ENCODE measurements at places on chromosomes 7 and 10.

DNA sequence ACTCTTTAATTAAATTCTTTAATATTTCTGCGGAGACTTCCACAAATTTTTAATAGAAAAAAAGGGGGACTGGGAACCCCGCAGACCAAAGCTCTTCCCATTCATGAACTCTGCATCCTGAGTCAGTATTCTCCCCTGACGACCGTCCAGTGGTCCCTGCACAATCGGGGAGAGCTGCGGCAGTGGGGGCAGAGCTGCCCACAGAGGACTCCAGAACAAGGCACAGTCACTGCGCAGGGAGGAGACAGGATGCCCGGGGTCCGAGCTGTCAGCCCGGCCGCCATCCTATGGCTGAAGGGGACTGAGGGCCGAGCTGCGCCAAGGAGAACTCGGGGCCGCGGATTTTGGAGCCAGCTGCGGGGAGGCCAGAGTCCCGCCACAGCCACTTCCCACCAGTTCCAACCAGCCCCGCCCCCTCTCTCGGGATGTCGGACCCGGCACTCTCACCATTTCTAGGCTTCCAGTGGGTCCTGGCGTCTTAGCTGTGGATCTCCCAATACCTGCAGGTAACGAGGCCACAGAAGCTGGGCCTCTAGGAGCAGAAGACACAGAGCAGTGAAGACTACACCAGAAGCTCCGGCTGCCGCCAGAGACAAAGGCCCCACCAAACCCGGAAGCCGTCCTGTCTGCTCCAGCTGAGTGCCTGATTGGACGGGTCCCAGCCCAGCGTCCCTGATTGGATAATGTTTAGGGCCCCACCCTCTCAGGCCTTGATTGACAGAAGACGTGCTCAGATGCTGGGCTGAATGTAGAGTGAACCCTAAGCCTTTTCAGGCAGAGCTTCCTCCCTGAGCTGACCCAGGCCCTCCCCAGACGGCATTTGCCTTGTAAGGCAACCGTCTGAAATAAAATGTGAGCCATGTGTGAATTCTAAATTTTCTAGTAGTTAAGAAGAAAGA, at the start of gene ERV3-1:
Gene ERV3-1, minus strand, starts transcription at position 594 of the 899 bp plus-strand sequence. CDS start 13,661 bp downstream, outside the sequence.
- H3K4me1 ChIP-seq, result peaks cover 19% of the 10 kb centered on the region
- no peaks in the 10 kb centered on the region for H3K27me3 ChIP-seq

DNA sequence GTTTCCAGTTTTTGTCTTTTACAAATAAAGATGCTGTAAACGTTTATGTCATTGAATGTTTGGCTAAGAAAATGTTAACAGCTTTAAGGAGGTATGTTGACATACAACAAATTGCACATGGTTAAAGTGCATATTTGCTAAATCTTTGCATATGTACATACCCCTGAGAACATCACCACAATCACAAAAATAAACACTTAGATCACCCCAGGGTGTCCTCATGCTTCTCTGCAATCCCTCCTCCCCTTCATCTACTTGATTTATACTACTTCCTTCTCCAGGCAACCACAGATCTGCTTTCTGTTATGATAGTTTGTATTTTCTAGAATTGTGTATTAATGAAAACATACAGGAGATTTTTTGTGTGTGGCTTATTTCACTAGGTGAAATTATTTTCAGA, 209.5 kb downstream of the GLRX3 start:
- no peaks in the 10 kb centered on the region for H3K36me3 ChIP-seq
- H3K27me3 ChIP-seq, result peaks cover 37% of the 10 kb centered on the region

GRCh38 chr7:27157702-27158431, 1.4 kb upstream of the HOXA7 start:
- peaks cover 83% of the 10 kb centered on the region for H3K27me3 ChIP-seq
- DNase-seq, result no peak
- peaks cover 10% of the 10 kb centered on the region for H3K36me3 ChIP-seq
- H3K4me3 ChIP-seq, result peak overlapping the region; percentile 70
- H3K27ac ChIP-seq, result peak overlapping the region; percentile 87

- peak; percentile 57 for DNase-seq
- H3K27me3 ChIP-seq, result no peaks in the 10 kb centered on the region
- no peaks in the 10 kb centered on the region for H3K36me3 ChIP-seq
- peak within 1 kb of the TSS; percentile 97 for H3K4me3 ChIP-seq
- peaks cover 55% of the 10 kb centered on the region for H3K4me1 ChIP-seq
- peak within 1 kb of the TSS; percentile 99 for H3K27ac ChIP-seq
Measured at GRCh38 chr10:70052462-70053217, at the start of gene MACROH2A2. Gene MACROH2A2, plus strand, starts transcription at chr10:70052846. Its CDS starts 22,813 bp downstream, at chr10:70075659.

DNA sequence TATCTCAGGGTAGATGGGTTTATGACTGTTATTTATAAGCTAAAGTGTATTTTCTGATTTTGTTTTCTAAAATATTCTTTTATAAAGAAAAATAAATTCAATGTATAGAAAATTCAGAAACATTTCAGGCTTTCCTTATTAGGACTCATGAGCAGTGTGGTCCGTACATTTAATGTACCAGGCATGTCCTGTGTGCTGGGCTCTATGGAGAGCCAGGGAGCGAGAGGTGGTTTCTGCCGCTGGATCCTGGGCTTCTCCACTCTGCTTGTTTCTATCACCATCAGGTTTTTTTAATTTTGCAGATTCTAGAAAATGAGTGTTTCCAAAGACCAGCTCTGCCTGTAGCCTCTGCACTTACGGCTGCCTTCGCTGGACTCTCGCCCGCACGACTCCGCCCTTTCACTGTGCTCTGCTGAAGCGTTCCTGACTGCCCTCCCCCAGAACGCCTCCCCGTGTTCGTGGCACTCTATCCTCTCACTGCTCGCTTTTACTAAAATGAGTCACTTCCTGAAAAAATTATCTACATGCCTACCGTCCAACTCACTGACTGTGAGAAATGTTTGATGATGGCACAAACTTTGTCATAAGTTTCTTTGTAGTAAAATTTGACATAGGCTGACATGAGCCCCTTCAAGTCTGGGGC, 188.5 kb downstream of the ZMYND11 start:
- H3K4me3 ChIP-seq, result no peak overlapping the region
- H3K27ac ChIP-seq, result peak overlapping the region; percentile 59
- H3K4me1 ChIP-seq, result peaks cover 2% of the 10 kb centered on the region
- H3K36me3 ChIP-seq, result peaks cover 34% of the 10 kb centered on the region
- DNase-seq, result no peak

- no peak for DNase-seq
- H3K4me1 ChIP-seq, result no peaks in the 10 kb centered on the region
Measured at GRCh38 chr10:97762056-97762455, 9.7 kb downstream of the SFRP5 start.

DNA sequence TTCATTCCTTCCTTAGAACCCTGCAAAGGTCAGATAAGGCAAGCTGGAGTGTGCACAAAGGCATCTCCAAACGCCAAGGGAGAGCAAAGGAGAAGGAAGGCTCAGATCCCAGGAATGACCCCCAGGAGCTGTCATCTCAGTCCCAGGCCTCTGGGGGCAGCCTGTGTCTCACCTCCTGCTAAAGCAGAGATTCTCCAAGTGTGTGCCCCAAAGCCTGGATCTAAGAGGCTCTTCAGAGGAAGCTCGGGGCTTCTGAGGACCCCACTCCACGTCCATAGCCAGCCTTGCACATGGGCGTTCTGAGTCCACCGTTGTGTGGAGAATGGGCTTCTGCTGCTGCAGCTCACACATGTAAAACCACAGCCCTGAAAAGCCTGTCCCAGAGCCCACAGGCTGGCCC, 5.1 kb upstream of the GRID1 start:
- H3K27ac ChIP-seq, result no peak overlapping the region
- H3K27me3 ChIP-seq, result peaks cover 92% of the 10 kb centered on the region
- no peak for DNase-seq
- H3K36me3 ChIP-seq, result no peaks in the 10 kb centered on the region
- no peaks in the 10 kb centered on the region for H3K4me1 ChIP-seq

GRCh38 chr10:107423903-107424302, 259.4 kb upstream of the SORCS1 start:
- DNase-seq, result no peak
- no peak overlapping the region for H3K27ac ChIP-seq
- H3K27me3 ChIP-seq, result peaks cover 2% of the 10 kb centered on the region
- H3K4me1 ChIP-seq, result peaks cover 2% of the 10 kb centered on the region
- no peaks in the 10 kb centered on the region for H3K36me3 ChIP-seq

- H3K27me3 ChIP-seq, result no peaks in the 10 kb centered on the region
- peaks cover 2% of the 10 kb centered on the region for H3K36me3 ChIP-seq
- peak overlapping the region; percentile 47 for H3K27ac ChIP-seq
- H3K4me1 ChIP-seq, result peaks cover 66% of the 10 kb centered on the region
- no peak for DNase-seq
- H3K4me3 ChIP-seq, result no peak overlapping the region
Measured at GRCh38 chr10:25561758-25562157, 372.3 kb upstream of the MYO3A start.

- H3K4me1 ChIP-seq, result peaks cover 4% of the 10 kb centered on the region
- no peak overlapping the region for H3K4me3 ChIP-seq
- H3K27me3 ChIP-seq, result peaks cover 3% of the 10 kb centered on the region
- no peaks in the 10 kb centered on the region for H3K36me3 ChIP-seq
Measured at GRCh38 chr10:82889728-82890127, 1014.7 kb downstream of the NRG3 start.

GRCh38 chr10:117470733-117471132, 71.8 kb upstream of the EMX2 start:
- H3K4me3 ChIP-seq, result no peak overlapping the region
- no peaks in the 10 kb centered on the region for H3K36me3 ChIP-seq
- H3K27me3 ChIP-seq, result peaks cover 54% of the 10 kb centered on the region
- DNase-seq, result no peak

- H3K27me3 ChIP-seq, result no peaks in the 10 kb centered on the region
- H3K4me1 ChIP-seq, result peaks cover 32% of the 10 kb centered on the region
- DNase-seq, result no peak
Measured at GRCh38 chr7:25731068-25731845, 420.7 kb upstream of the NFE2L3 start.

GRCh38 chr7:86708031-86708680, 64.4 kb downstream of the GRM3 start:
- peaks cover 22% of the 10 kb centered on the region for H3K27me3 ChIP-seq
- H3K4me3 ChIP-seq, result no peak overlapping the region
- DNase-seq, result no peak
- H3K36me3 ChIP-seq, result no peaks in the 10 kb centered on the region
- no peak overlapping the region for H3K27ac ChIP-seq
- no peaks in the 10 kb centered on the region for H3K4me1 ChIP-seq

GRCh38 chr10:4708123-4708759, 117.8 kb upstream of the AKR1E2 start:
- no peaks in the 10 kb centered on the region for H3K36me3 ChIP-seq
- no peak overlapping the region for H3K4me3 ChIP-seq
- peaks cover 3% of the 10 kb centered on the region for H3K4me1 ChIP-seq
- no peaks in the 10 kb centered on the region for H3K27me3 ChIP-seq
- H3K27ac ChIP-seq, result no peak overlapping the region

DNA sequence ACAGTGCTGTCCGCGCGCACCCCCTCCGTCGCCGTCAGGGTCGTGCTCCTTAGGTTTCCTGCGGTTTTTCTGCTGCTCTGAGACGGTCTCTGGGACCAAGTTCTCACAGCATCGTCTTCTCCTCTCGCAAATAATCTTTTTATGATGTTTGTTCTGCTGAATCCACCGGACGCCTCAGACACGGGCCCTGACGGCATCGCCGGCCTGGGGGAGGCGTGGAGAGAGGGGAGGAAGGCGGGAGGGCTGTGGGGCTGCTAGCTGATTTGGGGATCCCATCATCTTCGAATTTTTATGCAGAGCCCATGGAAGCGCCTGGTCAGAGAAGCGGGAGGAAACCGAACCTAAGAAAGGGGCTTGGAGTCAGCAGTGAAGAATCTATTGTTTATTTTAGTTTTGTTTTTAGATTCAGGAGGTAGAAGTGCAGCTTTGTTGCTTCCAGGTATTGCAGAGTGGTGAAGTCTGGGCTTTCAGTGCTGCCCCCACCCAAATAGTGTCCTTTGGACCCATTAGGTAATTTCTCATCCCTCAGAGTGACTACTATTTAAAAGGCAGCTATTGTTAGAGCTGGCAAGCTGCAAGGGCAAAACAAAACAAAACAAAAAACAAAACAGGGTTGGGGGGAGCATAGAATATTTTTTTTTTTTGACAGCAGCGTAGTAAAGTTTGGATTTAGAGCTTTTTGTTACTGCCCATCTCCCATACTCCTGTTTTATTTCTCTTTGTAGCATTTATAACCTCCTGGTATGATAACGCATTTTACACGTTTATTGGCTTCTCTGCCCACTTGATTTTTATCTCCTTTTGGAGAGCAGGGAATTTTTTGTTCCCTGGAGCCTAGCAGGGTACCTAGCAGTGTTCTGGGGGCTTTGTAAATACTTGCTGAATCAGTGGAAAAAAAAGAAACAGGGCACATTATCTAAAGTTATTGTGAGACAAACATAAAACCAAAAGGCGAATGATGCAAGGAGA, 92.6 kb downstream of the SPAG6 start:
- DNase-seq, result peak; percentile 22
- H3K27ac ChIP-seq, result peak overlapping the region; percentile 98
- H3K27me3 ChIP-seq, result no peaks in the 10 kb centered on the region
- H3K4me3 ChIP-seq, result peak overlapping the region; percentile 90

DNA sequence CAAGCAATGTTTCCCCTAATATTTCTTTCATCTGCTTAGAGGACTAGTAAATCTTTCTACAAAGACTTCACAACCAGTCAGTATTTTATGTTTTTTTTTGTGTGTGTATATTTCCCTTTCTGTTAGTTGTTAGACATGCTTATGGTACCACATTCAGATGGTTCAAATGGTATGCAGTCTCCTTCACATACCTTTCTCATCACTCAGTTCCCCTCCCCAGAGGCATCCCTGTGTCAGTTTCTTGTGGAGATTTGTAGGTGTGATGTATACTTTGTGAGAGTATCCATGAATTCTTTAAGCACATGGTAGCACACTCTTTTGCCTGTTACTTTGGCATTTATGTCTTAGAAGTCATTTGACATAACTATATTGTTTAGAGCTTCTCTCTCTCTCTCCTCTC, 4.4 kb downstream of the ZNF485 start:
- H3K4me3 ChIP-seq, result no peak overlapping the region
- H3K27ac ChIP-seq, result no peak overlapping the region
- peaks cover 48% of the 10 kb centered on the region for H3K36me3 ChIP-seq
- H3K27me3 ChIP-seq, result no peaks in the 10 kb centered on the region

DNA sequence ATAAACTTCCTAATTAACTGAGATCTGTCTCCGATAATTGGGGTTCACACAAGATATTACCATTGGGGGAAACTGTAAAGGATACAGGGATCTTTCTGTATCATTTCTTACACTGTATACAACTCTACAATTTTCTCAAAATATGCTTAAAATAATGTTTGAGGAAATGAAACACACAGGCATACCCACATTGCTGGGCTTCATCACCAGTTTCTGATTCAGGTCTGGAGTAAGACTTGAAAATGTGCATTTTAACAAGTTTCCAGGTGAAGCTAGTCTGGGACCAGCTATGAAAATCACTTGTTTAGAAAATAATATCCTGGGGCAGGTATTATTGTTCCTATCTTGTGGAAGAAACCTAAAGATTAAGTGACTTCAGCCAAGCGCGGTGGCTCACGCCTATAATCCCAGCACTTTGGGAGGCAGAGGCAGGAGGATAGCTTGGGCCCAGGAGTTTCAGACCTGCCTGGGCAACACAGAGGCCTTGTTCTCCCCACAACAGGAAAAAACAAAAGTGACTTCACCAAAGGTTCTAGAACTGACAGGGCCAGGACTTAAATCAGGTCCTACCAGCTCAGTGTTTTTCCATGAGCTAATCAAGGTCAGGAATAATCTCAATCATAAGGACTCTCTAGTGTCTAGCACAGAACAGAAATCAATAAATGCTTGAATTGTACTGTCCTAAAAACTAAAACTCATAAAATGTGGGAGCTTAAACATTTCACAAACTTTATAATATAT, 12.6 kb downstream of the TOMM7 start:
- peaks cover 6% of the 10 kb centered on the region for H3K27me3 ChIP-seq
- no peak for DNase-seq
- H3K36me3 ChIP-seq, result peaks cover 10% of the 10 kb centered on the region
- H3K4me3 ChIP-seq, result no peak overlapping the region
- no peak overlapping the region for H3K27ac ChIP-seq

All from mesothelial cell of epicardium (in vitro differentiated cells).